B cell (primary cell): ENCODE measurements at places on chromosomes 16 and 17.

GRCh38 chr16:79012671-79013434 is 587.7 kb downstream of the MAF start:
- DNase-seq = peak; percentile 51

- DNase-seq = no peak
Measured at GRCh38 chr16:12837756-12838155, 34.1 kb upstream of the CPPED1 start.

GRCh38 chr17:44575403-44575802 is 18.1 kb downstream of the FZD2 start:
- no peak for DNase-seq

- DNase-seq = peak; percentile 68
Measured at GRCh38 chr16:23570992-23571632, 13.6 kb downstream of the UBFD1 start.

DNA sequence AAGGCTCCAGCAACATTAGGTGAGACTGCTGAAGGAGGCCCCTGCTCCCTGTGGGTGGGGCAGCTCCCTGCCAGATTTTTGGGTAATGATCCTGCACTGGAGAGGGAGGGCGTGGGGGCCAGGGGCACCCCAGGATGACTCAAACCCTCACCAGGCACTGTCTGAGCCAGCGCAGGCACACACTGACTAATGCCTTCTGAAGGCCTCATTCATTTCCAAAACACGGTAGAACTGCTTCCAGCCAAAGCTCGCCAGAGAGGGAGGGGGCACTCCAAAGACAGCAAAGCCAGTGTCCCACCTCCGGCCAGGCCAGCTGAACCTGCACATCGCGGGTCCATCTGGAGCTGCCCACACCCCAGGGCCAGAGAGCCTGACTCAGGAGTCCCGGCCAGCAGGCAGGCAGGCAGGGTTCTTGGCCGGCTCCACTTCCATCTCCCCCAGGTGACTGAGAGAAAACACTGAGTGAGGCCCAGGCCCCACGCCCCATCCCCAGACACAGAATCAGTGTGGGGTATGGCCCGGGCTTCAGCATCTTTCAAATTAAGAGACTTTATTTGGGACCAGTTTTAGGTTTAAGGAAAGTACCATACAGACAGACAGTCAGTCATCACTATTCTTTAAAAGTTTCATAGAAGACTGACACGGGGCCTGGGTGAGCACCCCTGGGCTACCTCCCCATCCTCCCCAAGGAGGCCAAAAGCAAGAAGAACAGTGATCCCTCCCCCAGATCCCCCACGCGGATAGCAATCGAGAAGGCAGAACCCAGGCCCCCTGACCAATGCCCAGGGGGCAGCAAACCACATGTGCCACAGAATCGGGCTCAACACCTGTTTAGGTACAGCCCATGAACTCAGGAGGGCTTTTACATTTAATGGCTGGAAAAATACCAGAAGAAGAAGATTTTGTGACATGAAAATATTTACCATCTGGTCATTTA is 2.3 kb downstream of the PIEZO1 start:
- DNase-seq = peak; percentile 50

GRCh38 chr16:2328428-2328827 is 12.1 kb downstream of the ABCA3 start:
- no peak for DNase-seq

- DNase-seq = no peak
Measured at GRCh38 chr17:79730437-79730768, 340 bp upstream of the ENPP7 start.
